ENCODE measurements at places on chromosomes 5 and 9. TPM values are rescaled to one million over a fixed set of nuclear protein-coding genes. Genes with fewer than 3 reads are reported as not detected.

GRCh38 chr9:69395718-69396117, 70.7 kb downstream of the ENTREP1 start:
- H3K36me3 ChIP-seq: no peaks in the 10 kb centered on the region
- no peak overlapping the region for H3K27ac ChIP-seq
- peaks cover 18% of the 10 kb centered on the region for H3K4me1 ChIP-seq
- H3K4me3 ChIP-seq: no peak overlapping the region
- peak; percentile 16 for DNase-seq
- H3K27me3 ChIP-seq: no peaks in the 10 kb centered on the region

GRCh38 chr5:1032551-1033027, 24.0 kb downstream of the NKD2 start:
- H3K4me1 ChIP-seq: no peaks in the 10 kb centered on the region
- no peak overlapping the region for H3K27ac ChIP-seq
- DNase-seq: no peak
- H3K4me3 ChIP-seq: no peak overlapping the region

DNA sequence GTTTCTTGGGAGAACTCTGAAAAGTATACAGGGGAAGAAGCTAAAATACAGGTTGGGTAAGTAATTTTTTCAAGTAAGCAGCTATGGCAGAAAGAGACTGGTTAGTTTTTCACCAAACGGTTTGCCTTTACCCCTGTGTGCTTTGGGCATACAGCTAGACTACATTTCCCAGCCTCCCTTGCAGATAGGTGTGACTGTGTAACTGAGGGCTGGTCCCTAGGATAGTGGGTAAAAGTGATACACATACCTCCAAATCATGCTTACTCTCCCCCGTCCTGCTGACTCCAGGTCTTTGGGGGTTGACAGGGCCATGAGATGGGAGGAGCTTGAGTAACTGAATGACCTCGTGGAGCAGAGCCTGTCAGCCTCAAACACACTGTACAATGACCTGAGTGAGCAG, 208.6 kb upstream of the GDNF start:
- no peaks in the 10 kb centered on the region for H3K4me1 ChIP-seq
- no peak for DNase-seq
- H3K27me3 ChIP-seq: no peaks in the 10 kb centered on the region
- H3K36me3 ChIP-seq: no peaks in the 10 kb centered on the region
- no peak overlapping the region for H3K27ac ChIP-seq

- DNase-seq: no peak
- H3K27ac ChIP-seq: peak overlapping the region; percentile 94
- H3K4me3 ChIP-seq: peak overlapping the region; percentile 20
- H3K36me3 ChIP-seq: no peaks in the 10 kb centered on the region
Observed at GRCh38 chr5:43038496-43038989, 1.6 kb downstream of the ANXA2R start.

GRCh38 chr9:86975606-86976005, 28.3 kb upstream of the GAS1 start:
- no peak overlapping the region for H3K4me3 ChIP-seq
- no peaks in the 10 kb centered on the region for H3K4me1 ChIP-seq
- H3K27me3 ChIP-seq: no peaks in the 10 kb centered on the region
- H3K36me3 ChIP-seq: no peaks in the 10 kb centered on the region

DNA sequence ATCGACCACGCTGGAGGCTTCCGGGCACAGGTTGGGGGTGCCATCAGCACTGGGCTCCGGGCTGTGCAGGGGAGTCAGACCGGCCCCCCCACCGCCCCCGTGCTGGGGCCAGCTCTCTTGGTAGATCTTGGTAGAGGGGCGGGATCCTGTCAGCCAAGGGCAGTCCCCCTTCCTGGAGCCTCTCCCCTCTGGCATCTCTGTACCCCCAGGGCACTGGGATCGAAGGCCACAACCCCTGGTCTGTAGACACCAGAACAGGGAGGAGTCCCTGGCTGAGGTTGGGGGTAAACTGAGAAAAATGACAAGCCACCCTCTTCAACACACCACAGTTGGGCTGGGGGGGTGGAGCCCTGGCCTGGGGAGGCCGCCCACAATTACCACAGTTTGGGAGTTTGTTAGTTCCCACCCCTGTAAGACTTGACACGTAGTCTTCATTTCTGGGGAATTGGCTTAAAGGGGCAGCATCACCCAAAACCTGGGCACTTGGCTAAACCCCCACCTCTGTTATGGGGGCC, 882 bp downstream of the CERCAM start:
- peak overlapping the region; percentile 98 for H3K4me3 ChIP-seq
- no peaks in the 10 kb centered on the region for H3K36me3 ChIP-seq
- DNase-seq: no peak
- H3K27ac ChIP-seq: no peak overlapping the region
- peaks cover 29% of the 10 kb centered on the region for H3K4me1 ChIP-seq

DNA sequence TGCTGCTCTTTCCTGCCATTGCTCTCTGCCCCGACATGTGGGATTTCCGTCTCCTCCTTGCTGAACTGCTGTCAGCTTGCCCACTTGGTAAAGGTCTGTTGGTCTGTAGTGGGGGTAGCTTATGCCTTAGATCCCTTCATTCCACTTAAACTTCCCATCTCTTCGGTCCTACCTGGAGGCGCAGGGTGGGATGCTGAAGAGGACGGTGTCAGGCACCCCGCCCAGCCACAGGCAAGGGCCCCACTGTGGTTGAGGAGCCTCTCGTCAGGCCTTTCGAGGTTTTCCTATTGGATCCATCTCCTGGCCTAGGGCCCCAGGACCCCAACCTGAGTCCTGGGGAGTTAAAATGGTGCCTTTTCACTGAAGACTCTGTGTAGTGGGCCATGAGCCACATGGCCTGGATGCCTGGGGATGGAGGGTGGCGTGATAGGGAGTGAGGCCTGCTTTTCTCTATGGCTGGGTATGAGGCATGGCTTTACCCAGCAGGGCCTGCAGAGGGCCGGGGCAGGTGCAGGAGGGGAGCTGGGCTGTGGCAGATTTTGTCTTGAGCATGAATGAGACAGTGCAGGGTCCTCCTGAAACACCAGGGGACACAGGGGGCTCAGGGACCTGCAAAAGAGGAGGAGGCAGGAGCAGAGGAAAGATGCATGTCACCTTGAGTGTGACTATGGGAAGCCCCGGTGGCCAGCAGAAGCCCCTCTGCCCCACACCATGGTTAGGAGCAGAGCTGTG, 25.8 kb upstream of the RNF130 start:
- no peaks in the 10 kb centered on the region for H3K36me3 ChIP-seq
- no peak for DNase-seq
- peaks cover 4% of the 10 kb centered on the region for H3K27me3 ChIP-seq
- H3K4me3 ChIP-seq: no peak overlapping the region

- DNase-seq: no peak
- H3K27ac ChIP-seq: no peak overlapping the region
- no peaks in the 10 kb centered on the region for H3K36me3 ChIP-seq
Observed at GRCh38 chr9:113556877-113557593, 93.5 kb downstream of the RGS3 start.

Gene CDH9
- total RNA-seq: 2.0 TPM

Gene SHOC1
- not detected for total RNA-seq

Gene MARCOL
- not detected for total RNA-seq
